Stimulated activated CD8-positive, alpha-beta memory T cell treated with anti-CD3 and anti-CD28 coated beads, Interleukin-4, amount 100 ng/mL, for 24 hours (primary cell): ENCODE measurements at places on chromosomes 6 and 20.

DNA sequence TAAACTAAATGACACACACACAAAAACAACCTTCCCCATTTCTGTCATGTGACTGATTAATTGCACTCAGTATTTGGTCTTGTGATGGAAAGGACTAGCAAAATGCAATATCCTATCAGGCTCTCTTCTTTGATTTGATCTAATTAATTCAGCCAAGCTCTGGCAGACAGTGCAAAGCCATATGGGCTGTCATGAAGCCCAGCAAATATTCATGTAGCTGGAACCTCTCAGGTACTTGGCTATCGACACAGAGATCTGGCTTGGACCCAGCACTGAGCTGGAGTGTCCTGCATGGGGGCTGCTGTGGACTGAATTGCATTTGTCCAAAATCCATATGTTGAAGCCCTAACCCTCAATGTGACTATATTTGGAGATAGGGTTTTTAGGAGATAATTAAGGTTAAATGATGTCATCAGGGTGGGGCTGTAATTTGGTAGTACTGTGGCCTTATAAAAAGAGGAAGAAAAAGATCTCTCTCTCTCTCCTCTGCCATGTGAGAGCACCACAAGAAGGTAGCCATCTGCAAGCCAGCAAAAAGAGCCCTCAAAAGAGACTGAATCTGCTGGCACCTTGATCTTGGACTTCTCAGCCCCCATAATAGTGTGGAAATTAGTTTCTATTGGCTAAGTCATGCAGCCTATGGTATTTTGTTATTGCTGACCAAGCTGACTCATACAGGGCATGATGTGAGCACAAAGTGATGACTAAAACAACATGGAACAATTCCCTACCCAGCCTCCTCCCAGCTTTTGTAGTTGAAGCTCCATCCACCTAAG is 77.1 kb downstream of the STMND1 start:
- no peak for DNase-seq

DNA sequence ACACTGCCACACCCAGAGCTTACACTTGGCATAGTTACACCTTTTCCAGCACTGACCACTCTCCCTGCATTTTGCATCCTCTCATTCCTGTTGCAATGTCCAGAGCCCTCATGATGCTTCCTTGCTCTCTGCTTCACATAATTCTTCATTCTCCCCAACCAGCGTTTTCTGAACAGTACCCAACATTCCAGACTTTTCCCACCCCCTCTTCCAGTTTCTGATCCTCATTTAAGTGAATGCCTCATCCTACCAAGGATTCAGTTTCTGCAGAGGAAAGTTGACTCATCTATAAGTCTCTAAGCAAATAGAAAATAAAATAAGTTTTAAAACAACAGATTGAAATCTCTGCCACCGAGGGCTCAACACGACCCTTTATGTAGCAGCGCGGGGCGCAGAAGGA is 321.3 kb upstream of the TCF21 start:
- DNase-seq, result no peak

DNA sequence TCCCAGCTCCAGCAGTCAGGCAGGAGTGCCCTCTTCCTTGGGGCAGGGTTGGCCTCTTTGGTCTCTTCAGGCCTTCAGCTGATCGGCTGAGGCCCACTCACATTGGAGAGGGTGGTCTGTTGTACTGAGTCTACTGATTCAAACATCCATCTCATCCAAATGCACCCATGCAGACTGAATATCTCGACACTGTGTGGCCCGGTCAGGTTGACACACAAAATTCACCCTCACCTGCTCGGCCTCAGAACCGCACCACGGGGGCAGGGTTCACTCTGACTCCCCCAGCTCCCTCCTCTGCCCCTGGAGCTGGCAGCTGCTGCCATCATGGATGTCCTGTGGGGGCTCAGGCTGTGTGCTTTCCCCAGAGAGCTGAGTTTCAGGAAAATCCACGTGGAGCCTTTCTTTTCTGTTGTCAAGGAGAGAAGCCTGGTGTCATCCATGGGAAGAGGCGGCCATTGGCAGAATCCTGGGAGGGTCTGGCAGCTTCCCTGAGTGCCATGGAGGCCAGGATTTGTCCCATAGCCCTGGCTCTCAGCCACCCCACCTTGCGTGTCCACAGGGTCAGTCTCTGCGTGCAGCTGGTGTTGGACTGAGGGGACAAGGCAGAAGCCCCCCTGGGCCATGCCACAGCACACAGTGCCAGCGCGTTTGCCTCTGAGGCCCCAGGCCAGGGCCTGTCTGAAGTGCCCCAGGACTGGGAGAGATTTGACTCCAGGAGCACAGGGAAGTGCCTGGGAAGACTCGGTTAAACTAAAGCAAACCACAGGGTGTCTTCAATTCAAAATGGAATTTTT is 114.1 kb downstream of the ERMARD start:
- DNase-seq, result no peak

DNA sequence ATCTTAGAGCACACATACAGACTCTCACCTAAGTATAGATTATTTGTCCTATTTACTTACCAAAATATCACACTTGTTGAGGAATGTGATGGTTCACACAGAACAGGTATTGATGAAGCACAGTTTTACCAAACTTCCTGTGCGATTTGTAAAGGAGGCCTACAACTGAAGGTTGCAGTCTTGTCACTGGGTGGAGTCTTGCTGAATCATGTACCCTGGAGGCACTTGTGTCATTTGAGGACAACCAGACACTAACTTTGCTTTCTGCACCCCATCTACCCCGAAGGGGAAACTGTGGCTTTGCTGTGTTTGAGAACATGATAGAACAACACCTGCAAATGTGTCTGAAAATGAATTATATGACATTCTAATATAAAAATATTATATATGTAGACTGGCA is 32.4 kb upstream of the HINT3 start:
- no peak for DNase-seq

DNA sequence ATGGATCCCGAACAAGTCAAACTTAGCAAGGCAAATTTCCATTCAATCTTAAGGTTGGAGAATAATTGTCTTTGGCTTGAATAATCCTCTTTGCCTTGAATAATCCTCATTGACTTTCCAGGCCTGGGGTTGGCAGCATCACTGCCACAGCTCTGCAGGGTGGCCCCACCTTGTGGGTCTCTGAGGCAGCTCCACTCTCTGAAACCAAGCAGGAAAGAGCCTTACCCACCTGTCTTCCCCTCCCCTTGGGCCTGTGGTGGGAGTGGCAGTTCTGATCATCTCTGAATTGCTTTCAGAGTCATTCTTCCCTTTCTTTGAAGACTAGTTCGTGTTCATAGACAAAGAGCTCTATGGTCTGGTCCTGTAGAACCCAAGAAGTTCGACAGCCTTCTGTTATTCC is 47.5 kb downstream of the KCNQ5 start:
- no peak for DNase-seq

DNA sequence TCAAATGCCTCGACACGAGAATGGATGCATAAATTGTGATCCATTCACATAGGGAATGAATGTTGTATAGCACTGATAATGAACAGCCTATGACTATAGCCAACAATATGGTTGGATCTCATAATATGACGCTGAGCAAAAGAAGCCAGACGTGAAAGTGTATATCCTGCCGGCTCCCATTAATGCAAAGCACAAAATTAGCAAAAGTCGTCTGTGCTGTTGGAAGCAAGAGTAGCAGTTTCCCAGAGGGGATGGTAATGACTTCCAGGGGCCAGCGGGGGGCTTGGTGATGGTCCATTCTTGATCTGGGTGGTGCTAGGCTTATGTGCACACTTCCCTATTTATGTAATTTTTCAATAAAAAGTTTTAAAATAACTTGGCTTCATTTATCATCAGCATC is 1.0 kb upstream of the TAGAP start:
- DNase-seq, result no peak

- no peak for DNase-seq
Measured at GRCh38 chr20:50358971-50359370, 151.2 kb upstream of the PTPN1 start.

GRCh38 chr6:5838656-5839396 is 167.9 kb downstream of the NRN1 start:
- no peak for DNase-seq

DNA sequence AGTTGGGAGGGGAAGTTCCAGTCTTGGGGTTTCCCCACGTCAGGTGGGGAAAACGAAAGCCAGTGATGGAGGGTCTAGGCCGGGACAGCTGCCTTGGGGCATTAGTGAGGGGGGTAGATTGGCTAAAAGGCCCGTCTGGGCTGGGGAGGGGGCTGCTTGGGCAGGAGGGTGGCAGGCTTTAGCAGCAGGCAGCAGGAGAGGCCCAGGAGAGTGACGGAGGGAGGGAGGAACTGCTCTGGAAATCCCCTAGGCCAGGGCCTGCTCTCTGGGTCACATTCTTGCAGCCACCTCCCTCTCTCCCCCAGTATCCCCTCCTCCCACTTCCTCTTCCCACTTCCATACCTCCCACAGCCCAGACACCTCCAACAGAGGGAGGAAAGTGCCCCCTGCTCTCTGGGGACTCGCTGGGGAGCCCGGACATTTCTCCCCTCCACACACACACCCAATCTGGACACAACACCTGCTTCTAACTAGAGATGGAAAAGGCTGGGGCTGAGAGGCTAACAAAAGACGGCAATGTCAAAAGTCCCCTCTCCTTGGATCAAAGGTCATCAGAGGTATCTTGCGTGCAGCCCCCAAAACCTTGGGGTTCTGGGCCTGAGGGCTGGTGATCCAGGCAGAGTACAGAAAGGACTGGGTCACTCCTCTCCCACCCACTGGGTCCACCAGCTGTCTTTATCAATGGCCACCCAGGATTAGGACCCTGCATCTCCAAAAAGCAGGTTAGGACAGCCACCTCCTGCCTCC is 1.8 kb downstream of the NFKBIE start:
- DNase-seq, result no peak

- no peak for DNase-seq
Measured at GRCh38 chr6:16496991-16497801, 258.8 kb downstream of the GMPR start.

DNA sequence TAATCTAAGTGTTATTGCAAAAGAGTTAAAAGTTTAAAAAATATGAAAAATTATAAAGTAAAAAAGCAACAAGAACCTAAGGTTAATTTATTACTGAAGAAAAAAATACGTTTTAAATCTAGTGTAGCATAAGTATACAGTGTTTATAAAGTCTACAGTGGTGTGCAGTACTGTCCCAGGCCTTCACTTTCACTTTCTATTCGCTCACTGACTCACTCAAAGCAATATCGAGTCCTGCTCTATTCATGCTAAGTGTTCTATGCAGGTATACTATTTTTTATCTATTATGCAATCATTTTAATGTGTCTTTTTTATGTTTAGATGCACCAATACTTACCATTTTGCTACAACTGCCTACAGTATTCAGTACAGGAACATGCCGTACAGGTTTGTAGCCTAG is 113.0 kb downstream of the MANEA start:
- no peak for DNase-seq

DNA sequence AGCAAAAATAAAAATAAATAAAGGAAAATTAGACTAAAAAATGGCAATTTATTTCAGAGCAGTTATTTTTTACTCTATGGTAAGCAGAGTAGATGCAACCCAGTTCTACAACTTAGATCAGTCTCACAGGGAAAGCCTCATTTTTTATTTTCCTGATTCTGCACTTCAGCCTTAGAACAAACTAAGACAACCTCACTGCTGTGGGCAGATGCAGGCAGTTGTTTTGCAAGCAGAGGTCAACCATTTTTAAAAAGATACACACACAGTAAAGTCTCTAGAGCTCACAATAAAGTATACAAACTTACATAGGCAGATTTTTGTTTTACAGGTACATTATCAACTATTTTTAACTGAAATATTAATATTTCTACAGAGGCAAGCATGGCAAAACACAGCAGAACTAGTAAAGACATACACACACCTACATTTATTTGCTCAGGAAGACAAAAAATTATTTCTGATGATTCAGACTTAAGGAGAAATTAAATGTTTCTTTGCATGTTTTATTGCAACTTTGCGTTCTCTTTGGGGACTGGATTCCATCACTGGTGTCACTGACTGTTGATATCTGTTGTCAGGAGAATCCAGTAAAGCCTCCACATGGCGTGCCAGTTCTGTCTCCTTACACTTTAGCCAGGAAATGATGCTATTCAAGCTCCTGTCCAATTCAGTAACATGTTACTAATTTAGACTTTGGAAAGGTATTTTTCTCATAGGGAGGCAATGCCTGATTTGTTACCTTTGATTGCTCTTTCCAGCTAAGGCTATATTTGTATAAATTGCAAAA is 102.7 kb downstream of the TRDN start:
- no peak for DNase-seq

- no peak for DNase-seq
Measured at GRCh38 chr20:17941087-17941825, 27.3 kb downstream of the SNX5 start.

DNA sequence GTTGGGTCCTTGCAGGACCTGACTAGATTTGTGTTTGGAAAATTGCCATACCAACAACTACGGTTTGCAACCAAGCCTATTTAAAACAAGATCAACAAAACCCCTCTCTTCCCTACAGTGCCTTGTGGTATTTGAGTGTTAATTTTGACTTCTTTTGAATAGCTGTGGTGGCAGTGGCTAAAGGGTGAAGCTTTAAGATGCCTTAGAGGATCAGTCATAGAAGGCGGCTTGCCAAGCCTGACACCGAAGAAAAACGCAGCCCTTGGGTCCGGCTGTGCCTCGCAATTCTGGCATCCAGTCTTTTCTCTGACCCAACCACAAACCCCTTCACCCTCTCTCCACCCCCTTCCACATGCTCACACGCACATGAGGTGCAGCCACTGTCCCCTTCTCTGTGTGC is 32.6 kb downstream of the BMP6 start:
- DNase-seq, result no peak

DNA sequence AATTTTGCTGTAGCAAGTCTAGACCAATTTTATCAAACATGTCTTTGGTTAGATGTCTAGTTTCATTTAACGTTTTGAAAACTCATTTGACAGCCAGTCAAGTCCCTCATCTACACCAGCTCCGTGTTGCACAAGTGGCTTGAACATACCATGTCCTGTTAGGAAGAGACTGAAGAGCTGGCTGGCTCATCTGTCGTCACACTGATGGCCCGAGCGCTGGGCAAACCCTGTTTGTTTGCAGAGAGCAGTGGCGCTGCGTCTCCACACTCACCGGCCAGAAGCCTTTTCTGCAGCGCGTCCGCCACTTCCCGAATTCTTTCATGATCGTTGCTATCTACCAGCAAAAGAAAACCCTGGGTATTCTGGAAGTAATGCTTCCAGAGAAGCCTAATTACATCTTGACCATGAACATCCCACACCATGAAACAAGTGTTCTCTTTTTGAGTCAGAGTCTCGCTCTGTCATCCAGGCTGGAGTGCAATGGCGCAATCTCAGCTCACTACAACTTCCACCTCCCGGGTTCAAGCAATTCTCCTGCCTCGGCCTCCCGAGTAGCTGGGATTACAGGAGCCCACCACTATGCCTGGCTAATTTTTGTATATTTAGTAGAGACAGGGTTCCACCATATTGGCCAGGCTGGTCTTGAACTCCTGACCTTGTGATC is 10.7 kb upstream of the TCFL5 start:
- DNase-seq, result no peak

GRCh38 chr20:53814060-53814459 is 220.4 kb upstream of the ZNF217 start:
- DNase-seq, result no peak

DNA sequence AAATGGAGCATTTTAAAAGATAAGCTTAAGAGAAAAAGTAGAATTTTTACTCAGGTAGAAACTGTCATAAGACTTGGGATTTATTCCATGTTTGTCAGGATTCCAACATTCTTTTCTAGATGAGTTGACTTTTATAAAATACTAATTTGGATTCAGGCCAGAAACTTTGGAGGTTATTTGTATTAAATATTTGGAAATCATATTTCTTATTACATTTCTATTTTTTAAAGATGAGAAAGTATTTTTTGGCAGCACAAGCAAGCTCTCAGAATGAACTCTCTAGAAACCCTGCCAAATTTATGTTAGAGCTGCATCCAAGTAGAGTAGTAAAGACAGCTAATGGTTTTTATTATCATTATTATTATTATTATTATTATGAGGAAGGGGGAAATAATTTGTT is 1014.9 kb upstream of the GJE1 start:
- DNase-seq, result no peak
